ENCODE measurements at places on chromosomes 1 and 21.
A peak's percentile ranks its signal among the peaks of the same experiment; 100 is the strongest.

DNA sequence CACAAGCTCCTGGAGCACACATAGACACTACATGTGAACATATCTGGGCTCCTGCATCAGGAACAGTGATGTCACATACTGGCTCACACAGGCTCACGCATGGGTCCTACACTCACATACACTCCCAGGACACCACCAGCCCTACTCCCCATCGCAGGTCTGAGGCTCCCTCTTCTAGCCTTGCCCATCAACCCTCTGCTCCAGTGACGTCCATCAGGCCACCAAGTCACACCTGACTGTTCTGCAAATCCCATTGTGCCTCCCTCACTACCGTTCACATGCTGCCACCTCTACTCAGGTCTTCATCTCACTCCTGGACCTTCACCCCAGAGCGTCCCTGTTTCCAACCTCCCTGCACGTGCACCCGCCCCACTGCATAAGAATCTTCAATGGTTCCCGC, 18.1 kb downstream of the TFAP2E start:
- DNase-seq = no peak

DNA sequence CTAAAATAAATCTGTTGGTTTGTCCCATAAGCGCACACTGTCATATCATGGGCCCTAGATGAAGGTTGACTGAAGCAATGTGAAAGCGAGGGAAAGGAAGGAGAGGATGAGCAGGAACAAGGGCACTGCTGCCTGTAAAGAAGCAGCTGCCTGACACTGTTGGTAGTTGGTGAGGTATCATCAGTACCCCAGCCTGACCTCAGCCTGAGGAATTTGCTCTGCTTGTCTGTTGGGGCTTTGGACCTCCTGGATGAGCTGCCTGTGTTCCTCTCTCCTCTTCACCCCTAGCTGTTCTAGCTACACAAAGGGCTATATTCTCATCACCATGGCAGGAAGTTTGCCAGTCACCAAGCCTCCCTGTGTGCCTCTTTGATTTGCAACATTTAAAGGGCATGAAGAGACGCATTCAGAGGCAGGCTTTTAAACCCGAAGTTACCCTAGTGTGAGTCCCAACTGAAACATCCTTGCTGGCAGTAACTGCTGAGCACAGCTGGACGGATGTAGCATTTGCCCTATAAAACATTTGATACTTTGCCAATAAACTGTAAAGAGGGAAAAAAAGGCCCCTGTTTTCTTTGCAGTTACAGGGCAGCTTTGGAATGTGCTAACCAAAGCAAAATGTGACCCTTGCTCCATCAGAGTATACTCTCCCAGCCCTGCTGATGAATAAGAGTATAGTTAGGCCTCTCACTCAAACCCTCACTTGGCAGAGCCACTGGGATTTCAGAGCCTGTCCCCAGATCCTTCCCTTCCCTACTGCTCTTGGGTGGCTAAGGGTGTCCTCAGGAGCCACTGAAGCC, 22.2 kb upstream of the SPATA6 start:
- peak; percentile 40 for DNase-seq

- no peak for DNase-seq
These were observed 22.1 kb downstream of the MROH7 start for GRCh38 chr1:54663725-54664124.

DNA sequence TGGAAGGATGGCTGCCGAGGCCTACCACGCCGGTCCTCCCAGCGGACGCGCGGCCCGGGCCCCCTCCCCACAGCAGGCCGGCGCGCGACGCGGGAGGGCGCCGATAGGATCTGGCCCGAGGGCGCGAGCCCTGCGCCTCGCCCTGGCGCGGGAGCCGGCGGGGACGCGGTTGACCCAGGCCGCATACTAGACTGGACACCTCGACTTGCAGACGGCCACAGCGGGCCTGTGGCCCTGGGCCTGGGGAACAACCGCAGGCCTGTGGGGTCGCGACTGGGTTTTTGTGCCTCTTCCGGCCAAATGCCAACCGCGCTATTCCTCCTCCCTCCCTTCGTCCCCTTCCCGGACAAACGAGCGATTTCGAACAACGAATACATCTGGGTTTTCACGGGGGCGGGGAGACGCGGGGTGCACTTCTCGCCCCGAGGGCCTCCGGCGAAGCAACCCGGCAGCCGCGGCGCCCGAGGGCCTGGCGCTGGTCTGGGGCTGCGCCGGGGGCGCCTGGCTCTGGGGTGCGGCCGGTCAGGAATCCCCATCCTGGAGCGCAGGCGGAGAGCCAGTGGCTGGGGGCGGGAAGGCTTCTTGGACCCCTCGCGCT, 2.4 kb downstream of the NHLH2 start:
- peak; percentile 34 for DNase-seq

- DNase-seq = no peak
These were observed 1.1 kb downstream of the ITLN1 start for GRCh38 chr1:160883581-160884513.

DNA sequence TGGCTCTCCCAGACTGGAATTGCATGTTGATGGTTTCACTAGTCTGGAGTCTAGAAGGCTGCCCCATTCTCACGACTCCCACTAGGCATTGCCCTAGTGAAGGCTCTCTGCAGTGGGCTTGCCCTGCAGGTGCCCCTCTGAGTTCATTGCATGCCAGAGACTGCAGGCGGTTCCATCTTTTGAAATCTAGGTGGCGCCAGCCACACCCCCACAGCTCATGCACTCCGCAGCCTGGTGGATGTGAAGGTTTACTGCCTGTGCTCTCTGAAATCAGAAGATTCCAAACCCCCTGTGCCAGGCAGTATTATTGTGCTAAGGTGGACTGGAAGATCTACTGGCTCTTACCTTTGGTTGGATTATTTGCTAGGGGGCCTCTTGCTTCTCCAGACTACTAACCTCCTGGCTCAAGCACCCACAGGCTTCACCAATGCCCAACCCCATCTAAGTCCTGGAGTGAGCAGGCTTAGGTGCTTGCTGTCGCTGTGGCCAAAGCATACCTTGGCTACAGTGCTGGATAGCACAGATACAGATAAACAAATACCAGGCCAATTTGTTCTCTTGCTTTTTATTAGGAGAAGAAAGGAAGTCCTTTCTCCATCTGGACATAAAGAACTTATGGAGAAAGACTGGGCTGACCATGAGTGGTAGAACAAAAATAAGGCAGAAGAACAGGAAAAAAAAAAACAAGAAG, 83.5 kb upstream of the SIM2 start:
- no peak for DNase-seq

All from HuH-7.5 (cell line).